ENCODE measurements at places on chromosomes 1 and 21. TPM values are rescaled to one million over a fixed set of nuclear protein-coding genes. Genes with fewer than 3 reads are reported as not detected.

Gene OLIG1
- 0.02 TPM for polyA plus RNA-seq

GRCh38 chr21:26154753-26155152 lies 15.8 kb downstream of the APP start:
- H3K27ac ChIP-seq = no peak overlapping the region
- no peaks in the 10 kb centered on the region for H3K27me3 ChIP-seq
- no peak for DNase-seq
- H3K36me3 ChIP-seq = no peaks in the 10 kb centered on the region
- peaks cover 14% of the 10 kb centered on the region for H3K4me1 ChIP-seq

GRCh38 chr1:41774471-41774990 lies 144.2 kb downstream of the HIVEP3 start:
- DNase-seq = no peak
- H3K4me3 ChIP-seq = no peak overlapping the region
- no peaks in the 10 kb centered on the region for H3K27me3 ChIP-seq
- no peaks in the 10 kb centered on the region for H3K4me1 ChIP-seq
- no peak overlapping the region for H3K27ac ChIP-seq

GRCh38 chr1:65149351-65150107 lies 1.5 kb downstream of the AK4 start:
- H3K4me1 ChIP-seq = peaks cover 35% of the 10 kb centered on the region
- no peak overlapping the region for H3K27ac ChIP-seq
- H3K27me3 ChIP-seq = peaks cover 24% of the 10 kb centered on the region
- DNase-seq = no peak

DNA sequence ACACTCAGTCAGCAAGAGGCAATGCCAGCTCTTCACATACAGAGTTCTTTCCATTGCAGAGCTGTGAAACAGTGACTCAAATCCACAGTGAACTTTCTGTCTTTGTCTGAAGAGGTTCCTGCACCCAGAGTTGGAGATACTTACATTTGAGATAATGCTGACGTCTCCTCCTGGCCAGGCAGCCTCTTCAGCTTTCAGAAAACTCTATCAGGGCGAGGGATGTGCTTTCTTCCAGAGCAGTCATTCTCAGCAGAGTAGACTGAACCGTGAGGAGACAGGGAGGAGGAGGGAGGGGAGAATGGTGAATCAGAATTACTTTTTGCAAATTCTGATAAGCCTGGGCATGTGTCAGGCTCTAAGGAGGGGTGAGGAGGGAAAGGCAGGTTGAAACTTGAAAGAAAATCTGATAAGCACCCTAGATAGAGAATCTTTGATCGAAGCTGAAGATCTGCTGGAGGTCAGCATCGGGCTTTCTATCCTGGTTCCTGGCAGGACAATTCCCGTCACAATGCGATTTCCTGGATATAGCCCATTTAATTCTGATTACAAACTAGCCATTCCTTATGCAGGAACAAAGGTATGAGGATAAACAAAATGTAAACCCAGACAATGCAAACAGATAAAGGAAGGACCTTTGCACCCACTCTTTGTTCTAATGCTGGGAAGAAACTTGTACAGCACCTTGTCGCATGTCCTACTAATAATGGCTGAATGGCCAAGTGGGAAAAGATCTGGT lies 18.9 kb upstream of the NID1 start:
- no peaks in the 10 kb centered on the region for H3K36me3 ChIP-seq
- no peak overlapping the region for H3K4me3 ChIP-seq
- H3K4me1 ChIP-seq = no peaks in the 10 kb centered on the region
- no peak for DNase-seq
- no peak overlapping the region for H3K27ac ChIP-seq

Gene BGLAP
- 2.4 TPM for polyA plus RNA-seq

GRCh38 chr1:192554904-192555303 lies 20.7 kb upstream of the RGS1 start:
- H3K4me3 ChIP-seq = no peak overlapping the region
- H3K27me3 ChIP-seq = no peaks in the 10 kb centered on the region
- H3K36me3 ChIP-seq = no peaks in the 10 kb centered on the region
- H3K4me1 ChIP-seq = no peaks in the 10 kb centered on the region
- DNase-seq = no peak
- H3K27ac ChIP-seq = no peak overlapping the region

DNA sequence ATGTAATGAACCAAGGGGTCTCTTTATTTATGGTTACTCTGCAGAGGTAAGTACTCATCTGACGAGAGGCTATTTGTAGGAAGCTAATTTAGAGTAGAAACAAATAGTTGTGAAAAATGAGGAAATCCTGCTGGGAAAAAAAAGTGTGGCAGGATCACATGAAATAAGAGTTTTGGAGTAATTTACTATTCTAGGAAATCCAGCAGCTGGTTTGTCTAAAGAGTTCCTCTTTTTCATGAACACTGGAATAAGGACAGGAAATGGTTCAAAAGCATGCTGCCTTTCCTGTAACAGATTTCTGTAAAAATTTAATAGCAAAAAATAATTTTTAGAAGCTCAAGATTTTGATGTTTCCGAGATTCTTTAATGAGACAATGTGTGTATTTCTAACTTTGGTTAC lies 177.3 kb downstream of the CHRM3 start:
- peak overlapping the region; percentile 7 for H3K27ac ChIP-seq
- DNase-seq = no peak
- no peaks in the 10 kb centered on the region for H3K36me3 ChIP-seq
- peaks cover 6% of the 10 kb centered on the region for H3K4me1 ChIP-seq
- H3K27me3 ChIP-seq = no peaks in the 10 kb centered on the region

GRCh38 chr1:169018751-169019150 lies 87.7 kb upstream of the ATP1B1 start:
- no peak overlapping the region for H3K4me3 ChIP-seq
- no peak overlapping the region for H3K27ac ChIP-seq
- no peaks in the 10 kb centered on the region for H3K4me1 ChIP-seq

DNA sequence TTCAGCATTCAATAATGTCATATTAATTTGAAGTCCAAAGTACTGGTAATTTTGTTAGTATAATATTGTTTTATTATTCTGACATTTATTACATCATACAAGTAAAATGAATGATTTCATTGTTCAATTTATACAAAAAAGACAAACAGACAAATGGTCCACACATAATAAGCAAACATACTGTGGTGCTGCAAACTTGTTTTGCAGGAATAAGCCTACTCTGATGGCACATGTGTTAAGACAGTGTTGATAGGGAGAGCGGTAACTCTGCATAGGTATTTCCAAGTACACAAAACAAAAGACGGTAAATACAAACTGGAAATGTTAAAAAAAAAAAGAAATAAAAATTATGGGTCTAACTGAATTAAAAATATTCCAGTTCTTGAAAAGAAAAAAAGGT lies 59.7 kb upstream of the DPYD start:
- no peak overlapping the region for H3K4me3 ChIP-seq
- no peaks in the 10 kb centered on the region for H3K27me3 ChIP-seq
- DNase-seq = no peak
- no peak overlapping the region for H3K27ac ChIP-seq
- no peaks in the 10 kb centered on the region for H3K4me1 ChIP-seq
- no peaks in the 10 kb centered on the region for H3K36me3 ChIP-seq

DNA sequence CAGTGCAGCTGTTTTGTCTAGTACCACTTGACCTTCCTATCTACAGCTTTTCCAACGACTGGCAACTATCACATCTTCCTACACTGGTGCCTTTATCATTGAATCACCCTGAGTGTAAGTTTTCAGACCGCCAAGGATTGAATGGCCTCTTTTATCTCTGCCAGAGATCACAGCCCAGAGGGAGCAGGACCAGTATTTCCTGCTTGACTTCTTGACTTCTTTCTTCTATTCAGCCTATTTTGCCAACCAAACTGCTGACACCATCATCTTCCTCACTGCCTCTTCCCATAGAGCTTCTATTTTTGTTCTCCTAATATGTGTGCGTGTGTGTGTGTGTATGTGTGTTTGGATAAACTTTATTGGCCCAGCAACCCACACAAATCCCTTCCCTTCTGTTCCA lies 53.8 kb downstream of the SERBP1 start:
- H3K4me3 ChIP-seq = no peak overlapping the region
- no peaks in the 10 kb centered on the region for H3K27me3 ChIP-seq
- H3K36me3 ChIP-seq = no peaks in the 10 kb centered on the region
- no peak overlapping the region for H3K27ac ChIP-seq

Gene PTCH2
- polyA plus RNA-seq = 0.56 TPM

GRCh38 chr1:7345516-7345915 lies 425.6 kb upstream of the VAMP3 start:
- no peak overlapping the region for H3K27ac ChIP-seq
- no peak for DNase-seq
- H3K36me3 ChIP-seq = no peaks in the 10 kb centered on the region
- H3K4me1 ChIP-seq = no peaks in the 10 kb centered on the region

Gene NAV1
- 1.2 TPM for polyA plus RNA-seq

DNA sequence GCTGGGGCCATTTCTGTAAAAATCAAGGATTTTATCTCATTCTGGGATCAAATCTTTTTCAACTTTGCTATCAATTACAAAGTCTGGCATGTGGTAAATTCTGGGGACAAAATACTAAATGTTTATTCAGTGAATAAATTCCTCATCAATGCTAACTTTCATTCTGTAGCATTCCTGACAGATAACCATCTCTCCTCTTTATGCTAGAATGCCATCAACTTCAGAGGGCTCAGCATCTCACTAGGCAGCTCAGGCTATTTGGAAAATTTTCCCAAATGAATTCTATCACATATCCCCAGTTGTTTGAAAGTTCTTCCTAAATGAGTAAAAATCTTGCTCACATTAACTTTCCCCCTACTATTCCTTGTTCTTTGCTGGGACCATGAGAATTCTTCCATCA lies 163.0 kb upstream of the DAB1 start:
- no peak overlapping the region for H3K4me3 ChIP-seq
- H3K27me3 ChIP-seq = no peaks in the 10 kb centered on the region
- no peak for DNase-seq

Gene DNAH14
- polyA plus RNA-seq = 1.3 TPM

DNA sequence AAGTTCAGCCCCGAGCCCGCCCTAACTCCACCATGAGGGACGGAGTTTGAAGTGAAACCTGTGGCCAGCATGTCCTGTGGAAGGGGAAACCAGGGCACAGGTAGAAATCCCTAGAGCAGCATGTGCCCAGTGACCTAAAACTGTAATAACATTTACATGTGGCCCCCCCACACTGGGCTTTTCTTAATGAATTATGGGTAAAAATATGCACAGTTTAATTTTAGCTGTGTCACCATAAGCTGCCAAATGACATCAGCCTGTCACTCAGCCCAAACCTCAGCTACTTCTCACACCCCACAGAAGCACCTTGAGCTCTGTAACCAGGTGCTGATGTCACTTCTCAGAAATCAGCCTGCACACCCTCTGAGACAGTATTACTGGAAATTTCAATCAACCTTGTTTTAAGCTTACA lies 50.0 kb upstream of the SLC19A1 start:
- no peak overlapping the region for H3K4me3 ChIP-seq
- peak; percentile 71 for DNase-seq
- no peaks in the 10 kb centered on the region for H3K36me3 ChIP-seq
- peaks cover 21% of the 10 kb centered on the region for H3K27me3 ChIP-seq
- H3K27ac ChIP-seq = no peak overlapping the region

DNA sequence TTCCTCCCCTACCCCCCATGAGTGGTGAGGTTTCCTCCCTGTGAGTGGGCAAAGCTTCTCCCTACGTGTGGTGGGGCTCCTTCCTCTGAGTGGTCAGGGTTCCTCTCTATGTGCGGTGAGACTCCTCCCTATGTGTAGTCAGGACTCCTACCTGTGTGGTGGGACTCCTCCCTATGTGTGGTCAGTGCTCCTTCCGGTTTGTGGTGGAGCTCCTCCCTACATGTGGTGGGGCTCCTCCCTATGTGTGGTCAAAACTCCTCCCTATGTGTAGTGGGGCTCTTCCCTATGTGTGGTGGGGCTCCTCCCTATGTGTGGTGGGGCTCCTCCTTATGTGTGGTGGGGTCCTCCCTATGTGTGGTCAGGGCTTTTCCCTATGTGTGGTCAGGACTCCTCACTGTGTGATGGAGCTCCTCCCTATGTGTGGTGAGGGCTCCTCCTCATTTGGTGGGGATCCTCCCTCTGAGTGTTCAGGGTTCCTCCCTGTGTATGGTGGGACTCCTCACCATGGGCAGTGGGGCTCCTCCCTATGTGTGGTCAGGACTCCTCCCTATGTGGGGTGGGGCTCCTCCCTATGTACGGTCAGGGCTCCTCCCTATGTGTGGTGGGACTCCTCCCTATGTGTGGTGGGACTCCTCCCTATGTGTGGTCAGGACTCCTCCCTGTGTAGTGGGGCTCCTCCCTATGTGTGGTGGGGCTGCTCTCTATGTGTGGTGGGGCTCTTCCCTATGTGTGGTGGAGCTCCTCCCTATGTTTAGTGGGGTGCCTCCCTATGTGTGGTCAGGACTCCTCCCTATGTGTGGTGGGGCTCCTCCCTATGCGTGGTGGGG lies 29.1 kb downstream of the PRSS38 start:
- peaks cover 5% of the 10 kb centered on the region for H3K27me3 ChIP-seq
- no peak for DNase-seq
- H3K36me3 ChIP-seq = no peaks in the 10 kb centered on the region
- H3K4me3 ChIP-seq = no peak overlapping the region
- no peaks in the 10 kb centered on the region for H3K4me1 ChIP-seq

Gene OR6K3
- not detected for polyA plus RNA-seq

DNA sequence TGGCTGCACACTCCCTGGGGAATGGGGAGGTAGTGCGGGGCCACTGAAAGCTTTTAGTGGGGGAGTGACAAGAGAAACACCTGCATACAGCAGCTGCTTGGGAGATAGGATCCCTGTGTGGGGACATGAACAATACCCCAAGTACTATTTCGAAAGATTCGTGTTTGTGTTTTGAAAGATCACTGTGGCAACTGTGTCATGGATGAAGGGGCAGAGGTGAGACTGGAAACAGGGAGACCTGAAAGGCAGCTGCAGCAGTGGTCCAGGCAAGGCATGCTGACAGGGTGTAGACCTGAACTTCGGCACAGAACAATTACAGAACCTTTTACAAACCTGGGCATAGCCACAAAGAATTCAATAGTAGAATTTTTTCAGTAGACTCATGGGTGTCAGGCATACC lies 32.9 kb downstream of the TENT5C start:
- peaks cover 5% of the 10 kb centered on the region for H3K4me1 ChIP-seq
- H3K36me3 ChIP-seq = no peaks in the 10 kb centered on the region
- no peak overlapping the region for H3K4me3 ChIP-seq
- H3K27ac ChIP-seq = no peak overlapping the region

Gene GJA9
- not detected for polyA plus RNA-seq

DNA sequence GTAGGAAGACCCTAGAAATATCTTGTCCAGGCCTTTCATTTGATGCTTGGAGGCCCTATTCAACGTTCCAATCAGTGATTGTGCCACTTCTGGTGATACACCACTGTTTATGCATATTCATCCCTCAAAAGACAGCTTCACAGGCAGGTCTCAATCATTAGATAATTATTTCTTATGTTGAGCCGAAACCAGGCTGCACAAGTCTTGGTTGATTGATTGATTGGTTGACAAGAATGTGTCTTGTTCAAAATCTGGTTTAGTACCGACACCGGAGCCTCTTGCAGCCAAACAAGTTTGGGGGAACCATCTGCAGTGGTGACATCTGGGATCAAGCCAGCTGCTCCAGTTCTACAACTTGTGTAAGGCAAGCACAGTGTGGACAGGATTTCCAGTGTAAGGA lies 20.1 kb downstream of the C8A start:
- no peak for DNase-seq
- no peak overlapping the region for H3K4me3 ChIP-seq
- peaks cover 6% of the 10 kb centered on the region for H3K4me1 ChIP-seq
- H3K27me3 ChIP-seq = no peaks in the 10 kb centered on the region
- H3K36me3 ChIP-seq = no peaks in the 10 kb centered on the region
- no peak overlapping the region for H3K27ac ChIP-seq

GRCh38 chr1:95437011-95437410 lies 203.0 kb downstream of the RWDD3 start:
- no peaks in the 10 kb centered on the region for H3K4me1 ChIP-seq
- H3K36me3 ChIP-seq = no peaks in the 10 kb centered on the region
- no peak for DNase-seq
- H3K27me3 ChIP-seq = no peaks in the 10 kb centered on the region

Gene ZYG11B
- 3.0 TPM for polyA plus RNA-seq

Measured in spleen (tissue), 13 donors.